Ammon's horn (tissue), 1 donor: ENCODE measurements at places on chromosomes 3 and 15.

- no peak for DNase-seq
Measured at GRCh38 chr15:48440084-48440483, 108.9 kb downstream of the DUT start.

GRCh38 chr3:50345586-50346234 is at the start of gene ZMYND10:
TSS of gene ZMYND10 (minus strand) at chr3:50345732. CDS start at chr3:50345579, 153 bp downstream.
- no peak for DNase-seq

GRCh38 chr15:69536726-69537512 is 84.3 kb downstream of the RPLP1 start:
- DNase-seq, result no peak

GRCh38 chr15:66841953-66842681 is 140.1 kb downstream of the SMAD6 start:
- DNase-seq, result peak; percentile 29

DNA sequence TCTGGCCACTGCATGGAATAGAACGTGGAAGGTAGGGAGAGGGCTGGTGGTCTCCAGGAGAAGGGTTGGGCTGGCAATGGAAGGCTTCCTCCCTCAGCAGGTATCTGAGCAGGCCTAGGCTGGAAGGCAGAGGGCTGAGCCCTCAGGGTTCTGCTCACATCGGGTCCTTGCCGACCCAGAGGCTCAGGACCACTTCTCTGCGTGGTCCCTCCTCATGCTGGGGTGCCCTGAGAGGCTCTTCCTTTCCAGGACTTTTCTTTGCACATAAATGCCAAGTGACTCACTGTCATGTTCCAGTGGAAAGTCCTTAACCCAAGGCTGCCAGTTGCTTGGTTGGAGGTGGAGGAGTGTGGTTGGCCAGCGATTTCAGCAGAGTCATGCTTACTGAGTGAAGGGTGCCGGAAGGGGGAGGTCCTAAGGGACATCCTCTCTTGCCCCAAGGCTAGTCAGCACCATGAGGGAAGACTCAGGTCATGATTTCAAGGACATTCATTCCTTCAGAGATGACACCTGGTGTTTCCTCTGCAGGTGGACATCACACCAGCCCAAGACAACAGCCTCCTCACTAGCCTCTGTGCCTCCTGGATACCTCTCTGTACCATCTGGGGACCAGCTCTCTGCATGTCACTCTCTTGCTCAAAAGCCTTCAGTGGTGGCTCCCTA is 8.2 kb downstream of the SLC6A6 start:
- no peak for DNase-seq

DNA sequence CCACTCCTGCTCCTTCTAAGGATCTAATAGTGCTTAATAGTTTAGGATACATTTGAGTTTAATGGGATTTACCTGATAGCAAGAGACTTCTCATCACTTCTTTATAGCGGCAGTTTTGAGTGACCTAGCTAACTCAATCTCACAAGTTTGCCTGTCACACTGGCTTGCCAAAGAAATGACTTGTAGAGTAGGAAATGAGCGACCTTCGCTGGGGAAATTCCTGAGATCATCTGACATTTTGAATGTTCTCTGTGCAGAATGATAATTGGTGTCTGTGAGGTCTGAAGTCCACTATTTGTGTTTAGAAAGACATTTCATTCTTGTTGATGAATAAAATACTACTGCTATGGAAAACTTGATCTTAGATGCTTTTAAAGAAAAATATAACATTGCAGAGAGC is 30.3 kb downstream of the SUCLG2 start:
- no peak for DNase-seq

GRCh38 chr3:168029705-168030104 is 66.0 kb downstream of the GOLIM4 start:
- DNase-seq, result no peak

DNA sequence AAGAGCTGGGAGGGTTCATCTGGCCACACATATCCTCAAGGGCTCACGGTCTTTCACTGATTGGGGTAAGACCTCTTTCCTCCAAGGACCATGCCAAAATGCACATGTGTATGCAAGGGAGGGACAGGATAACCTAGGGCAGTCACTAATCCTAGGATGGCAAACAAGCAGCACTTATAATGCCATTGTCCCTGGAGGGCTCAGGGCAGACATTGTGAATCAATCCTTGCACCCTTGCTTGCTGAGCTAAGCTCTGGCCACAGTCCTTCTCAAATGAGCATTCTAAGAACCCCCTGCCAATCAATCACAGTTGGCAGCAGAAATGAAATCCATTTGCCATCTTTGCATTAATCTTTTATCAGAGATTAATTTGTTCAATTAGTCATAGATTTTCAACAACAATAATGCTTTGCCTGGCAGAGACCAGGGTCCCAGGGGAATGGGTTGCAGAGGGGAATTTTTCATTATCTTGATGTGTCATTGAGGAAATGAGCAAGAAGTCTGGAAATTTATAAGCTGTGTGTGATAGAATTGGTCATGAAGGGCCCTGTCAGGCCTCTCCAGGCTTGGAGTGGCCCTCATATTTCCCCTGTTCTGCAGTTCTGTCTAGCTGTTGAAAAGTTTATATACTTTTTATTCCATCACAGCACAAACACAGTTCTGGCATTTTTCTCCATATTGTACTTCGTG is 57.2 kb upstream of the KY start:
- no peak for DNase-seq

- no peak for DNase-seq
Measured at GRCh38 chr3:32844914-32845313, 27.1 kb downstream of the TRIM71 start.
